ENCODE measurements at places on chromosomes 2 and 18.

DNA sequence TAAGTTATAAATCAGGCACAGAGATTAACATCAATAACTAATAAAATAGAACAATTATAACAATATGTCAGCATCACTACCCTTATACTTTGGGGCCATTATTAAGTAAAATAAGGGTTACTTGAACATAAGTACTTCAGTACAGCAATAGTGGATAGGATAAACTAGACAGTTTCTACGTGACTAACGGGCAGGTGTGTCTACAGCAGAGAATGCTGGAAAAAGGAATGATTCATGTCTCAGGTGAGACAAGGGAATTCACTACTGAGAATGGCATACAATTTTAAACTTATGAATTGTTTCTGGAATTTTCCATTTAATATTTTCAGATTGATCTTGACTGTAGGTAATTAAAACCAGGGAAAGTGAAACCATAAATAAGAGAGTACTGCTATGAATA, 5.5 kb downstream of the WDR75 start:
- no peak for DNase-seq

DNA sequence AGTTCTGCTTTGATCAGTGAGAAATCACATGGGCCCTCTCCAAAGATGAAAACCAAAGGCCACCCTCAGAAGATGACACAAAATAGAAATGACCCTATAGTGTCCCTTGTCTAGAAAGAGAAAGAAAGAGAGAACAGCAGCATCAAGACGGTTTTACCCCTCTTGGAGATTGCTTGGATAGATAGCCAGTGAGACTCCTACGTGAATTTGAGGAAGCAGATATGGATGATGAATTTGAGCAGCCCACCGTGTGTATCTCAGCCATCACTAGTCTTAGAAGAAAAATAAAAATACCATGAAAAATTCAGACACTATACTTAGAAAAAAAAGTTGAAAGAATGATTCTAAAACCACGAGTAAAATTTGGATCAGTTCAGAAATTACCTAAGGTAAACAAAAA, 329.1 kb upstream of the CNTNAP5 start:
- no peak for DNase-seq

- DNase-seq = no peak
Measured at GRCh38 chr18:49685231-49685942, 123.5 kb downstream of the LIPG start.

- no peak for DNase-seq
Measured at GRCh38 chr2:127597984-127598380, 48.0 kb upstream of the GPR17 start.

DNA sequence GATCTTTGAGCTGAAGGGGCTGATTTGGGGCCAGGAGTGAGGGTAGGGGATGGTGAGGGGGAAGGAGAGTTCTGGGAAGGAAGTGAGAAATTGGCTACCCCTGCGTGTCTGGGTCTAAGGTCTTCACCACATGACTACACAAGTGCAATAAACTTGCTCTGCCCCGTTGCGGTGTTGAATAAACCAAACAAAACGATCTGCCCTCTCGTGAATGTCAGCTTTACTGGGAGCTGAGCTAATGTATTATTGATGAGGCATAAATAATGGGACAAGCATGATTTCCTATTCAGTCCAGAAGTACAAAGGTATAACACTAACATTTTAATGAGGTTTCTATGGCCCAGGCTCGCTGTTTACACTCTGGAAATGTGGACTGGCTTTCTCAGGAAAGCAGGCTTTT, 8.0 kb upstream of the CFAP221 start:
- DNase-seq = no peak

GRCh38 chr2:49271060-49271606, 116.8 kb upstream of the FSHR start:
- no peak for DNase-seq

GRCh38 chr2:84938194-84938879, 32.6 kb upstream of the KCMF1 start:
- DNase-seq = no peak

GRCh38 chr2:161134547-161135518, 25.4 kb upstream of the TANK start:
- DNase-seq = no peak

GRCh38 chr2:207828361-207829057, 58.8 kb upstream of the FZD5 start:
- no peak for DNase-seq

DNA sequence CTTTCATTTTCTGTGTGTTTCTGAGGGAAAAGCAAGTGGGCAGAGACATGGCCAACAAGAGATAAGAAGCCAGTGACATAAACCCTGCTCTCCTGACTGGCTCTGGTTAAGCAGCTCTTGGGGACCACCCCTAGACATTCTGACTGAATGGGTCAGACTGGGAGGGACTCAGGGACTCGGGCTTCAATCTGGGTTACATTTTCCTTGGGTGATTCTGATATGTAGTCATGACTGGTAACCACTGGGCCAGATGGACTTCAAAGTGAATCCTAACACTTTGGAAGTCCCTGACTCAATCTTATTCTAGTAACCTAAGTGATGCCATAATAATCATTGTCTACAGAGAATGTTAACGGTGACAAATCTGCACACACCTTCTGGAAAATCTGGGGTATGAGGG, 397.8 kb downstream of the NBAS start:
- peak; percentile 16 for DNase-seq

DNA sequence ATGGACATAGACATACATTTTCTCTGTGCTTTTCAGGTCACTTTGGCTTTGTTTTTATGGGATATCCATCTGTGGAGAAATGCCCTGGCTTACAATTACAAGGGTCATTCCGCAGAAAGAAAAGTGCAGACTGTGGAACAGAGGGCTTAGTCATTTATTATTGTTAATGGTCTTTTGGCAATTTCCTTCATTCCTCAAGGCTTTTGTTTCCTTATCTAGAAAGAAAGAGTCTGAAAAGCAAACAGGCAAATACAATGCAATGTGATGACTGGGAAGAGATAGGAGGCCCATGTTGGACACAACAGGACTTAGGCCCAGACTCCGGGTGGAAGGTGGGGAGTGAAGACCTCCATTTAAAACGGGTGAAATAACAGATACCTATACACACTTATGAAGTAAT, 129.5 kb upstream of the CAVIN2 start:
- DNase-seq = peak; percentile 2

- DNase-seq = no peak
Measured at GRCh38 chr2:64303250-64303649, 150.7 kb upstream of the LGALSL start.

DNA sequence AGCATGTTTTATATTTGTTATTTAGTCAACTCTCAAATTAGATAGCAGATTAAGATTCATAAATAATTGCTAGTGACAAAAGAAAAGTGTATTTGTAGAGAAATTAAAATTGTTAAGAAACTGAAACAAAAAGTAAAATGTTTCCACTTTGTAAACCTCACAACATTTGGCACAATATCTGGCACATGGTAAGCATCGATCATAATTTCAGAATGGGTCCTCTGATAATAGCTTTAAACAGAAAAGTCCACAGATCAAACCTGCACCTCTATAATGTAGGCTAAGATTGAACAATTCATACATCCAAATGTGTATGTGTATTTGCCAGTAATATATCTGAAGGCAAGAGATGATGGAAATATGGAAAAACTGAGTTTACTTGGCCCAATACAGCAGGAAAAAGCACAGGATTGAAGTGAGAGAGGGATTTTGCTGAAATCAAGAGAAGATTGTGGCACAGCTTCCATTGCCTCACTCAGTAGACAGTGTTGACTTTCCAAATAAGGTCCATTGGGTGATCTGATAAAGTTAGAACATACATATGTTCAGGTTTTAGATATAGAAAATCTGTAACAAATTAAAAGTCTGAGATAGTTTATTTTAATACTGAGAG, 39.4 kb downstream of the COBLL1 start:
- no peak for DNase-seq
